ENCODE measurements at places on chromosomes 4 and X.

DNA sequence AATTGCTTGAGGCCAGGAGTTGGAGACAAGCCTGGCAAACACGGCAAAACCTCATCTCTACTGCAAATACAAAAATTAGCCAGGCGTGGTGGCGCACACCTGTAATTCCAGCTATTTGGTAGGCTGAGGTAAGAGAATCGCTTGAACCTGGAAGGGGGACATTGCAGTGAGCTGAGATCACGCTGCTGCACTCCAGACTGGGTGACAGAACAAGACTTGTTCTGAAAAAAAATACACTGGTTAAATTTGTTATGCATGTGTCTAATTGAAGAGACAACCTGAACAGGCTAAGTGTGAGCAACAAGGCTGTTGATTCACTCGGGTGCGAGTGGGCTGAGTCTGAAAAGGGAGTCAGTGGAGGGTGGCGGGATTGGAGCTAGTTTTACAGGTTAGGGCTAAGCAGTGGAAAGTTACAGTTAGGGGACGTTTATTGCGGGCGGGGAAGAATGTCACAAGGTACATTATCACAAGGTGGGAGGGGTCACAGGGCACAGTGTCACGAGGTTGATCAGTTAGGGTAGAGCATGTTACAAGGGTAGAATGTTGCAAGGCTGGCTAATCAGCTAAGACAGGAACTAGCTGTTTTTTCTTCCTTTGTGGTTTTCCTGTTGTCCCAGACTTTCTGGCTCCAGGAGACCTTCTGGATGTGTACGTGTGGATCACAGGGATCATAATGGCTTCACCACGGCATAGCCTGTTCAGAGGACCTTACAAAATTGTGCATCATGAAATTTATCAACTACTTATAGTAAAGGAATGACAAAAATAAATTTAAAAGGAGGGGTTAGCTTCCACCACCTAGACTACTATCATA is 115.8 kb downstream of the NAA11 start:
- DNase-seq = peak; percentile 69

DNA sequence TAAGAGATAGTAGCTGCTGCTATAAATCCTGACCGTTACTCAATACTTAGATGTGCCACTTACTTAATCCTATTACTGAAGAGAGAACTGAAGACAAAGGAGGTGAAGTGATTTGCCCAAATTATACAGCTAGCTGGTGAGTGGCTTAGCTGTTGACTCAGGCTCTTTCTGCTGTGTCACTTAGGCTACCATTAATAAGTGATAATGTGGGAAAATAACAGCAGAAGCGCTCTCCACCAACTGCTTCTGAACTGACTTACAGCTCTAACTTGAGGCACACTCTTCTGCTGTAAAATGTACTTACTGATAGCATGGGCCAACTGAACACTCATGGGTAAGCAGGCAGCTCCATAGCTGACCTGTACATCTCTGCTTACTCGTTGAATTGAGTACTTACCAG is 7.5 kb upstream of the KLHL5 start:
- DNase-seq = no peak

DNA sequence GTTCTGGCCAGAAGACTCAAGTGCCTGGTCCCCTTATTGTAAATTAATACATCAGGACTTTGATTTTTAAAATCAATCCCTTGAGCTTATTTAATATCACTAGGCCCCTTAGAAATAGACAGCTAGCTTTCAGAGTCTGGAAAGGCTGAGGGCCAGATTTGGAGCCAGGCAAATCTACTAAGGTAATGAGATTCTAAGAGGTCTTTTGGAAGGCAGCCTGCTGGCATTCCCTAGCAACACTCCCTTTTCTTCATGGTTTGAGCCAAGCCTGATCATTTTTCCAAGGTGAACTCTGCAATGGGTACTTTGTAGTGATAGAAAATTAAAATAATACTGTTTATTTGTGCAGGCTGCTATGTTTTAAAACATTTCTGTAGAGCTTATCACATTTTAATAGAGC is 378.5 kb downstream of the FAT4 start:
- DNase-seq = no peak

DNA sequence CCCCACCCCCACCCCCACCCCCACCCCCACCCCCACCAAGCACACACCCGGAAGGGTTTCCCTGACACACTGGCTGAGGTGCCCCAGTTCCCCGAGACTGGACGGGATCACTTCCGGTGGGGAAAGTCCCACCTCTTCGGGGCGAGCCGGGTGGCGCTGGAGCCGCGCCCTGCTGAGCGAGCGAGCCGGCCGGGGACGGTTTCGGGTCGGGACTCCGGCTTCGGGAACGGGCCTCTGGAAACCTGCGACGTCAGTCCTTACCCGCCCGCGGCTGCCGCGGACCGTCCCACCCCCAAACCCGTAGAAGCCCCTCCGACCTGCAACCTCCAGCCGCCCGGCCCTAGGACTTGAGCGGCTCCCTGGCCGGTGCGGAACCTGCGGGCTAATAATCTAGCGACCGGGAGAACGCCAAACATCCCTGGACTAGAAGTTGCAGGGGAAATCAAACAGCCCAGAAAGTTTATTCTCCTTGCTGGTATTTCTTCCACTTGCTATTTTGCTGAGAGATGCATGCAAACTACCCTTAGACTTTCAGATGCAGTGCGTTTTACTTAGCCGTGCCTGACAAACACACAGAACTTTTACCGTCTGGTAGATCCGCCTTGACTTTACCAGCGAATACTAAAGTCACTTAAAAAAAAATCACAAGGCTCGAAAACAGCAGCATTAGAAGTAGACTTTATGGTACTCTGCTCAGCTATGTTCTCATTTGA is 991 bp downstream of the RAP2C start:
- DNase-seq = peak; percentile 85

DNA sequence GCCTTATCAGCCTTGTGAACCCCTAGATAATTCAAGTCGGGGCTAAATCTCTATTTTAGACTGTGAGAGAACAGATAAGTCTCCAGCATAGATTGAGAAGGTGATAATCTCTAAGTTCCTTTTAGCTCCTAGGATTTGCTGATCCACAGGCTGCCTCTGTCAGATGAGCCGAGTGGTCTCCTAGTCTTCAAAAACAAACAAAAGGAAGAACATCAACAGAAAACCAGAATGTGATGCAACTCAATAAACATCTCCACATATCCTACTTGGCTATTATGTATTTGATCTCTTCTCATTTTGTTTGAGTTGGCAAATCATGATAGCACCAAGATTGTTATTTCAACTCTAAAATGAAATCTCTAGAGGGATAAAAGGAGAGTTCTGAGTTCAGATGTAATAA is 88.4 kb upstream of the SLC7A11 start:
- DNase-seq = no peak

- no peak for DNase-seq
Measured at GRCh38 chr4:149574971-149575370, 240.7 kb downstream of the IQCM start.

DNA sequence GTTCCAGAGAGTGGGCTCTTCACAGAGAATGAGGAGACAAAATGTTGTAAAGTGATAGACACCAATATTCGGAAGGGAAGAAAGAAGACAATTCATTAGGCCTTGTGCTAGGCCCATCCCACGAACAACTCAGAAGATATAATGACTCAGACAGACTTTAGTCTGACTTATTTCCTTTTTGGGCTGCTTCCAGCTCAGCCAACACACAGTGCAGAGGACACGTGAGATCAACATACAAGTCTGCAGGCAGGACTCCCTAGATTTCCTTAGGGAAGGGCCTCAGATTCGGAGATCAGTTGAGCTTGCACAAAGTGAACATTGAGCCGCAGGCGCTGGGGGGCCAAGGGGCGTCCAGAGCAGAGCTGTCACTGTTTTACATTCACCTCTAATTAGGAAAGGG is 290.7 kb upstream of the TENM3 start:
- DNase-seq = no peak

DNA sequence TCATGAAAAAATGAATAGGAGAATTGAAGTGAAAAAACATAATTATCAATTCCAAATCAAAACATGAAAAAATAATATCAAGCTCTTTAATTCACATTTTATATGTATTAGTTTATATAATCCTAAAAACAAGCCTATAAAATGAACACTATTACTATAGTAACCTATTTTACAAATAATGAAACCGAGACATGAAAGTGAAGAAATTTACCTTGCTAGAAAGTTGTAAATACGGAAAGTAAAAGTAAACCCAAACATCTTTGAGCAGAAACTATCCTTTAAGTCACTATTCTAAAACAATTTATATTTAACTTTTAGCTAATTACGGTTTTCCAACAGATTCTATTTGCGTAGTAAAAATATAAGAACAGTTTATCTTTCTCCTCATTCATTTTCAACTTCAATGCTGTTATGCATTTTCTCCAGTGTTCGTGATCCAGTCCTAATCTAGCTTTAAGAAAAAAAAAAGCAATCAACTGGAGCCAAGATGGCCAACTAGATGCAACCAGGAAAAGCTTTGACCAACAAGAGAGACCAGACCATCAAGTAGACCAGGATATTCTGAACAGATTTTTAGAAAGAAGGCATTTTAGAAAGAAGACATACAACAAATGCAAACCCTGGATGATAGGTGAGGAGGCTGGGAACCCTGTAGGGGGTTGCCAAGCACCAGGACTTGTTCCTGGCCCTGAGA is 67.0 kb downstream of the DDX53 start:
- DNase-seq = no peak
